Fibroblast of lung (primary cell): ENCODE measurements at places on chromosomes 7 and 10. TPM values are rescaled to one million over a fixed set of nuclear protein-coding genes. Genes with fewer than 3 reads are reported as not detected.

The CACUL1 gene
- total RNA-seq, result 21.3 and 25.3 TPM in 2 replicates

The ING3 gene
- 13.1 and 17.5 TPM in 2 replicates for total RNA-seq

The LCOR gene
- total RNA-seq, result 10.3 and 15.7 TPM in 2 replicates

The GIMAP6 gene
- total RNA-seq, result under 0.01 TPM in 1 of 2 replicates, not detected in the other

The HOXA6 gene
- 3.6 and 4.4 TPM in 2 replicates for total RNA-seq

The ANKRD2 gene
- 1.8 TPM in 2 replicates for total RNA-seq

The PLEKHA8 gene
- 13.4 and 15.5 TPM in 2 replicates for total RNA-seq

The LRRC61 gene
- total RNA-seq, result 0.33 and 1.0 TPM in 2 replicates

The SLC26A3 gene
- not detected in 2 replicates for total RNA-seq

The EBF3 gene
- under 0.01 and 0.17 TPM in 2 replicates for total RNA-seq

The ASB10 gene
- total RNA-seq, result not detected in 2 replicates

The RADIL gene
- 0.33 and 0.51 TPM in 2 replicates for total RNA-seq

The PLA2G12B gene
- total RNA-seq, result not detected in 2 replicates

The MRPL32 gene
- total RNA-seq, result 55.5 and 63.7 TPM in 2 replicates

The PTPRE gene
- 1.0 and 1.8 TPM in 2 replicates for total RNA-seq

The C10orf105 gene
- under 0.01 TPM in 2 replicates for total RNA-seq

The HK1 gene
- total RNA-seq, result 106 and 172 TPM in 2 replicates

The SPDYE16 gene
- total RNA-seq, result 0.17 and 0.51 TPM in 2 replicates

The ABCC2 gene
- total RNA-seq, result 0.26 and 0.66 TPM in 2 replicates

The LRRC17 gene
- total RNA-seq, result 12.6 and 30.8 TPM in 2 replicates

The LDB1 gene
- total RNA-seq, result 39.5 and 45.1 TPM in 2 replicates

The LIPN gene
- total RNA-seq, result not detected in 2 replicates

The OR6V1 gene
- total RNA-seq, result not detected in 2 replicates

The DRGX gene
- not detected in 2 replicates for total RNA-seq

The PON1 gene
- not detected in 2 replicates for total RNA-seq

The SDHAF3 gene
- total RNA-seq, result 7.3 and 8.7 TPM in 2 replicates

The PDIA4 gene
- 156 and 266 TPM in 2 replicates for total RNA-seq

The IPMK gene
- total RNA-seq, result 4.1 and 6.3 TPM in 2 replicates

The GLI3 gene
- 6.2 and 6.4 TPM in 2 replicates for total RNA-seq

The RNLS gene
- total RNA-seq, result 11.3 and 16.5 TPM in 2 replicates

The RABGEF1 gene
- 40.1 and 47.9 TPM in 2 replicates for total RNA-seq

The SORCS3 gene
- not detected in 2 replicates for total RNA-seq

The C10orf67 gene
- total RNA-seq, result under 0.01 TPM in 2 replicates

The ZNF438 gene
- 3.9 and 6.6 TPM in 2 replicates for total RNA-seq

The SPDYE5 gene
- not detected in 2 replicates for total RNA-seq

The GPR37 gene
- 6.9 and 20.6 TPM in 2 replicates for total RNA-seq
